ENCODE measurements at places on chromosomes 3 and 15.
A peak's percentile ranks its signal among the peaks of the same experiment; 100 is the strongest.

- DNase-seq, result no peak
Measured at GRCh38 chr3:99966662-99967416, 147.5 kb downstream of the FILIP1L start.

DNA sequence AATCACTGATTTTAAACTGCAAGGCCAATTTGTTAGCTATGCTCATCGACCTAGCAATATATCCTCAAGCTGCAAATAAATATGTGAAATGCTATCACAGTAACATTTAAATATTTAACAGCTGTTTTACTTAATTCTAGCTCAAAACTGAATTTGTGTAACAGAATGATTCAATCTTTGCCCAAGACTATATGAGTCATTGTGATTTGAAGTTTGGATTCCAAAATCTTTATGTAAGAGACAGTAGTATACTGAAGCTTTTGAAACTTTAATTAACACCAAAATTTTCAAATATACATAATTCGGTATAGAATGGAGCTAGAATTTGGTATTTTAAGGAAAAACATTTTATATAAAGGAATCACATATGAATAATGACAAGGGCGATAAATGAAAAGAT lies 603.0 kb upstream of the ROBO2 start:
- DNase-seq, result no peak

- DNase-seq, result no peak
Measured at GRCh38 chr3:158105710-158106253, 438 bp downstream of the SHOX2 start.

DNA sequence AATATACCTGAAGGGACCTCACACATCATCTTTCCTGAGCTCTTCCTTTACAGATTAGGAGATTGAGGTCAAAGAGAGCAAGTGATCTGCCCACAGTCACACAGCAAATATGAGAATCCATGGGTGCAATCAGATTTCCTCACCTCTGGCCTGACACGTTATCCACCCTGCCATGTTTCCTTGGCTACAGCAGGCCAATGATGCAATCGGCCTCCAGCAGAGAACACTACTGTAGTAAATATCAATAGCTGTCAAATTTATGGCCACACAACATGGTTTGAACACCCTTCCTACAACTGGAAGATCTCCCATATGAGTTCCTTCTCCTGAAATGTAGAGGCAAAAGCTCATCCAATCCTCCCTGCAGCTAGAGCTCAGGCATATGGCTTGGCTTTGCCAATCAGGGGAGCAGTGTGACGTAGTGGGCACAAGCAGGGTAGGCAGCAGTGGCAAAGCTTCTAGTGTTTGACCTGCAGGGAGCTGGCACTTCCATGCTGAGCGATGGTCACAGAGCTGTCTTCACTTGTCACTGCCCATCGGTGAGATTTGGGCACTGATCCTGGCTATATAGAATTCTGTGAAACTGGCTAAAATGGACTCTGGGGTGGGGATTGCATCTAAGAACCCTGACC lies 271.3 kb downstream of the TJP1 start:
- no peak for DNase-seq

DNA sequence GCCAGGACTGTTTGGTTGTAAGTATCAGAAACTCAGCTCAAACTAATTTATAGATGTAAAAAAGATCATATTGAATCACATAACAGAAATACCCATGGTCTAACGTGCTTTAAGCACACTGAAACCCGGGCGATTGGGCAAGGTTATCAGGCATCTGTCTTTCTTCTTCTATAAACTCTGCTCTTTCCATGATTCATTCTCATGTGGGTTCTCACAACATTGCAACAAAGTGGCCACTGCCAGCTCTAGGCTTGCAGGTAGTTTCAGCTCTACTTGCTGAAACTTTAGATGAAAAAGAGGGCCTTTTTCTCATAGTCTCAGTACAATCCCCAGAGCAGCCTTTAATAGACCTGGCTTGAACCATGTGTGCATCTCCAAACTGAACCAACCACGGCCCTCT lies 456.1 kb downstream of the MFSD1 start:
- DNase-seq, result no peak

DNA sequence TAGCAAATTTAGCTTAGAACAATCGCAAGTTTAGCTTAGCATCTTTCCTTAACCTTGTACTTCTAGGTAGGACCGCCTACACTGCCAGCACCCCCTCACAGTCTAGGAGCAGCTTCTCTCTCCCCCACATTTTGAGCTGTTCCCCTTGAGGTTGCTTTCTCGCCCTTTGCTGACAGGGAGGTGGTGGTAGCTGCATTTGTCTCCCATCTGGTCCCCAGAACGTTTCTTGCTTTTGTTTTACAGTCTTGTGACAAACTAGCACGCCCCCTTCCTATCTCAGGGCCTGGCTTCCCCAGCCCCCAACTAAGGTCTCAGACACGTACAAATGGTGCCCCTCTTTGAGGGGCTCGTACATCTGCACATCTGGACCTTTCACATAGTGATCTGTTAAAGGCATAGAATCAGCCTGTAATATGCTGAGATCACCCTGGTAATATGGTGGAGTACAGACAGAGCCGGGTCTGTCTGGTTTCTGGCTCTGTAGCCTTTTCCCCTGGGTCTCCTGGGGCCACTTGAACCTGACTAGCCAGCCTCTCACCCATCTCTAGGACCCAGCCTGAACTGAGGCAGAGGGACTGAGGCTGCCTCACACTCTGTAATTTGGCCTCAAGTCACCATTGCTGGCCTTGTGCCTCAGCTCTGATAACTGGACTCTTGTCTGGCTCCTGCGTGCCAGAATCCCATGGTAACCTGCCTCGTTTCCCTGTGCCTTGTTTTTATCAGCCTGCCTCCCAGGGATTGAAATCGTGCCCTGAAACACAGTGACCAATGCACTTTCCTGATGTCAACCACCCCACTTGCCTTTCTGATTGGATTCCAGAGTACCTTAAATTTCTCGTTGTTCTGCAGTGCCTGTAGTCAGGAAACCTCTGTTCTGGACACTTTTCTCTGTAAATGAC lies 27.7 kb downstream of the CRTC3 start:
- DNase-seq, result no peak

DNA sequence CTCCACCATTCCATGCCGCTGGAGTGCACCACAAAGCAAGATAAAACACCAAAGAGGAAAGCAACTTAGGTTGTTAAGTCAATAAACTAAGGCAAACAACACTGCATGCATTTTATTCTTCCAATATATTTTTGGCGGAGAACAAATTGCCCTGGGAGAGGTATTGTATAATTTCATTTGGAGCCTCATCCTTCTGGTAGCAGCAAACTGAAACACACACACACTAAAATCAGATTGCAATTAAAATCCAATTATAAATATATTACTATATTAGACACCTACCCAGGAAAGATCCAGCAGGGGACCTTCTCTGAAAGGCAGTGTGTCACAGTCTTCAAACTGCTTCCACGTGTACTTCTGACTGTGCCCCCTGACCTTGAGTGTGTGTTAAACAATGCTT lies 102.3 kb downstream of the RORA start:
- DNase-seq, result no peak

DNA sequence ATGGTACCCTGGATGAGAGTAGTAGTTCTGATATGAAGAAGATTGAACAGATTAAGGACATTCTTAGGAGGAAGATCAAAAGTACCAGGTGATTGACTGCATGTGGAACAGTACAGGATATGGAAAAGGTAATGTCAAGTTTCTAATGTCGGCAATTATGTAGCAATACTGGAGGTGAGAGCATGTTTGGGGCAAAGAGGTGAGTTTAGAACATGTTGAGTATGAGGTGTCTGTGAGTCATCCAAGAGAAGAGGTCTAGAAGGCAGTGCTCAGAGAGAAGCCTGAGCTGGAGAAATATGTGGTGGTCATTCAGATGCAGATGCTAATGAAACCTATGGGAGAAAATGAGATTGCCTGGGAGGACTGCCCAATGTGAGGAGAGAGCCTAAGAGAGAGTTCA lies 305.6 kb downstream of the ZBTB20 start:
- no peak for DNase-seq

DNA sequence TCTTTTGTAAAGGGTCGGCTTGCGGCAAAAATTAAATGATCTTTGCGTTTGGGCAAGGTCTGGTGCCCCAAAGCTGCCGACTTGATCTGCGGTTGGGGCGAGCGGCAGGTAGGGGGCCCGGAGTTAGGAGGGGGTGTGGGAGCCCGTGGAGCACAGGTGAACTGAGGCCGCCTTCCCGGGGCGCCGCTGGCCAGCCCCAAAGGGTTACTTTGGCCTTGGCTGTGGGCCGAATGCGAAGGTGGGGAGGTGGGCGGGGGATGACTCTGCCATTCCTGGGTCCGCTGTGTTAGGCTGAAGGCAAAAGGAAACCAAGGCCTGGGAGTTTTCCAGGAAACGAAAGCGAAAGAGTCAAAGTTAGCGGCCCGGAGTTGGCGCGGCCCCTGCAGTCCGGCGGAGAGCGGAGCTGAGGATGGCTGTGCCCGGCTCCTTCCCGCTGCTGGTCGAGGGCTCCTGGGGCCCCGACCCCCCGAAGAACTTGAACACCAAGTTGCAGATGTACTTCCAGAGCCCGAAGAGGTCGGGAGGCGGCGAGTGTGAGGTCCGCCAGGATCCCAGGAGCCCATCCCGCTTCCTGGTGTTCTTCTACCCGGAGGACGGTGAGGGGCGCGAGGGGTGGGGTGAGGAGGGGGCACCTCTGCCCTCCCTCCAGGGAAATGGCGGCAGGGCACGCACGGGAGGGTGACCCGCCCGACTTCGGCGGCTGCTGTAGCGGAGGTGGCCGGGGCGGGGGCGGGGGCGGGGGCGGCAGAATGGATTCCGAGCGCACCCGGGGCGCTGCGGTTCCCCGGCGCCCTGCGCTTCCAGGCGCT lies at the start of gene PARP14:
TSS of gene PARP14 (plus strand) at position 365 of the 809 bp plus-strand sequence. CDS start at position 410, 45 bp downstream.
- peak; percentile 63 for DNase-seq

- no peak for DNase-seq
Measured at GRCh38 chr3:54121414-54122323, 683 bp upstream of the CACNA2D3 start.

DNA sequence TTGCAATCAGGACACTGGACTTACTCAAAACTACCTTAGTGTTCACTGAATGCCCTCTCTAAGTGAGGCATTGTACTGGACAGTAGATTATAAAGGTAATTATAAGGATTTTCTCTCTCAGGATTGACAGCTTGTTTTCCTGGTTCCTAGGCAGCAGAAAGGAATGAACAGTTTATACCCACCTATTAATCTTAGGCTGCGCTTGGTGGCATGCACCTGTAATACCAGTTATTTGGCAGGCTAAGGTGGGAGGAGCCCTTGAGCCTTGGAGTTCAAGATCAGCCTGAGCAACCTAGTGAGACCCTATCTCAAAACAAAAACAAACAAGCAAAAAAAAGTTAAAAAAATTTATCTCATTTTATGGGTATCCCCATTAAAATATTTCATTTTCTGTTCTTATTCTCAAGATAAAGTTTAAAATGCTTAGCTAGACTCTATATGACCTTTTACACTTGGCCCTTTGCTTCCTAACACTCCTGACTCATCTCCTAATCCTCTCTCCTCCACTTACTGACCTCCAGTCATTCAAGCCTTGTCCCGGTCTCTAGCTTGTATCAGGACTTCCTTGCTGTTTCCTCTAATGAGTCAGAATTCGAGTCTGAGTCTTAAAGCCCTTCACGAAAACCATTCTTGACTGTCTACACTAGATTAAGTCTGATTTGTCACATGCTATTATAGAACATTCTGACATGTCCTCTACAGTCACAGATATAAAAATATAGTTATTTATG lies 348.6 kb downstream of the NLGN1 start:
- no peak for DNase-seq

DNA sequence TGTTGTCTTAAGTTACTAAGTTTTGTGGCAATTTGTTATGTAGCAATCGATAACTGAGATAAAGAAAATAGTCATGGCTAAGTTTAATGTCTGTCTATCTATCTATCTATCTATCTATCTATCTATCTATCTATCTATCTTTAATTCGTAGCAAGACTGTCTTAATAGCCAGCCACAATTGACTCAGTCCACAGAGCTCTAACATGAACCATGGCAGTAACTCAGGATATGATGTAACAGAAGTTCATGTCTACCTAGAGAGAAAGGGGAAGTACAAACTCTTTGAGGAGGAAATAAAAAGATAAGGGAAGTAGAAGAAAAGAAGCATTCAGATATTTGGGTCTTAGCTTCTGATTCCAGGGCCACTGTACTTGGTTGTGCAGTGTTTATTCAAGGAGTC lies 61.5 kb upstream of the FNDC3B start:
- no peak for DNase-seq

- DNase-seq, result no peak
Measured at GRCh38 chr3:67489816-67490215, 164.6 kb downstream of the SUCLG2 start.

- no peak for DNase-seq
Measured at GRCh38 chr3:146834917-146835316, 229.8 kb upstream of the PLSCR5 start.

- no peak for DNase-seq
Measured at GRCh38 chr3:58116161-58116955, 94.4 kb downstream of the DNASE1L3 start.

DNA sequence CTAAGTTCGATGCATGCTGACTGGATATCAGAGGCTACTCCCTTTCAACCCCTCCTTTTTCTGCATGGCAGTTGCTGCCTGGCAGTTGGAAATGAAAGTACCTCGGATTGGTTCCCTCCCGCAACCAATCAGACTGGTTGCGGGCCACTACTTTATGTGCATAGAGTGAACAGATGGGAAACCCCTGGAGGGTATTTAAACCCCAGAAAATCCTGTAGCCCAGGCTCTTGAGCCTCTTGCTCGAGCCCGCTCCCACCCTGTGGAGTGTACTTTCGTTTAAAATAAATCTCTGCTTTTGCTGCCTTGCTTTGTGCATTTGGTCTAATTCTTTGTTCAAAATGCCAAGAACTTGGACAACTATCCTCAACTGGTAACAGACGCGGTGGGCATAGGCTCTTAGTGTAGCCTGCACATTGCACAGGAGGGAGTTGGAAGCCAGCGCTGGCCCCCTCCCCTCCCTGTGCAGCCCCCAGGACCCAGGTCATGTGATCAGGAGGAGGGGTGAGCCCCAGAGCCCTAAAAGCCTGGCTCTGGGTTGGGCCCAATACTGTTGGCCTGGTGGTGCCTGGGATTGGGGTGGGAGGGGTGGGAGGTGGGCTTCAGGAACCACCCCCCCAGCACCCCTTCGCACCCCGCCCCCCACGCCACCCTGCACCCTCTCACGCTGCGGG lies 26.8 kb downstream of the RHCG start:
- no peak for DNase-seq

DNA sequence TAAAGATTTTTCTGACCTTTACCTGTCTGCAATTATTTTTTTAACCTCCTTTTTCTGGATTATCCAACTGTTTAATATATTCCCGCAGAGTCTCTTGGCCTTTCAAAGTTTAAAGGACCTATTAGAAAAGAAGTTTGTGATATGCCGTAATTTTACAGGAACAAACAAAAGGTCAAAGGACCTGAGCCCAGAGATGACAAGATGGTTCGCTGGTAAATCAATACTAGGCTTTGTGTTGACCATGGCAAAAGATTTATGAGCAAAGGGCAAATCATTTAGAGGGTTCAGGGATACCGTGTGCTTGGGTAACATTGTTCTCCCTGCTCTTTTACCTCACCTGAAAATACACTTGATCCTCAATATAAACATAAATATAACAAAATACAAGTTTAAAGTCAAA lies 923.5 kb downstream of the ROBO1 start:
- no peak for DNase-seq

- no peak for DNase-seq
Measured at GRCh38 chr3:20701641-20702040, 515.6 kb upstream of the SGO1 start.
